ENCODE measurements at places on chromosomes 12 and 14.

- DNase-seq: no peak
Observed at GRCh38 chr12:130872179-130873096, 572 bp downstream of the RAN start.

- no peak for DNase-seq
Observed at GRCh38 chr12:131592972-131593371, 117.9 kb upstream of the SFSWAP start.

- no peak for DNase-seq
Observed at GRCh38 chr14:21104448-21105060, 3.7 kb downstream of the TMEM253 start.

- DNase-seq: no peak
Observed at GRCh38 chr12:54024581-54025305, 3.5 kb upstream of the HOXC6 start.

DNA sequence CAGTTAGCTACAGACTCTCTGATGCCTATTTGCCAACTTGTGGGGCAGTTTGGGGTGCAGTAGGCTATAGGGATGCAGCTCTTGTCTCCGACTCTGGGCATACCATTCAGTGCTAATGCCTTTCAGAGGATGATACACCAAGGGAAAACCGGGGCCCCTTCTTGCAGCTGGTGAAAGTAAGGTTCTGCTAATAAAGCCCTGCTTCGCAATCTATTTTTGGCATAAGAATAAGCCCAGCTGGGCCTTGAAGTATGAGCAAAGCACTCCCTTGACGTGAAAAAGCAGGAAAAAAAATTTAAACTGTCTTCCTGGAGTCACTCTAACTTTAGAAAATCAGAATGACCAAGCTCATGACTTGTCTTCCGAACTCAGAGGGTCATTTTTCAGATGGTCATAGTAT, 124.1 kb upstream of the RBM19 start:
- no peak for DNase-seq

DNA sequence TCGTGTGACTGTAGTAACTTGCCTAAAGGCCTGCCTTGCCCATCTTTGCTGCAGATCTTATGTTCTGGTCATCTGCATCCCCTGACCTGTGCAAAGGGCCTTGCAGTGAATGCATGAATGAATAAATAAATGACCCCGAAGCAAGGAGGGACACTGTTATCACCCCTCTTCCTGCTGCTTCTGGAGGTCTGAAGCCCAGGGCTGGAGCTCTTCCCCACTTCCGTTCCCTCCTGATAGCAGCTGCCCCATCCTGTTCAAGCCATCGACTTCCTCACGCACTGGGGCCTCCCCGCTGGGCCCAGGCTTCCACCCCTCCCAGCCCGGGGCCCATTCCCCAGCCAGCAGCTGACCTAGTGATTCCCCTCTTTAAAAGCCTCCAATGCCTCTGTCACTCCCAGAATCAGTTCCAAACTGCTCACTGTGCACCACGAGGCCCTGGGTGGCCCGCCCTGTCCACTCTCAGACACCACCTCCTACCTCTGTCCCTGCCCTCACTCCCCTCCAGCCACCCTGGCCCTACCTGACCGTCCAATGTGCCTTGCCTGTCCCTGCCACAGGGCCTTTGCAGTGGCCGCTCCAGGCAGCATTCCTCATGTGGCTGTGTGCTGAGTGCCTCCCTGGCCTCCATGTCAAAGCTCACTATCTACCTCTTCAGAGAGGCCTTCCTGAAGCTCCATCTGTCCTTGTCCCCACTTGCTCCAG, 78.6 kb downstream of the SCARB1 start:
- DNase-seq: no peak

DNA sequence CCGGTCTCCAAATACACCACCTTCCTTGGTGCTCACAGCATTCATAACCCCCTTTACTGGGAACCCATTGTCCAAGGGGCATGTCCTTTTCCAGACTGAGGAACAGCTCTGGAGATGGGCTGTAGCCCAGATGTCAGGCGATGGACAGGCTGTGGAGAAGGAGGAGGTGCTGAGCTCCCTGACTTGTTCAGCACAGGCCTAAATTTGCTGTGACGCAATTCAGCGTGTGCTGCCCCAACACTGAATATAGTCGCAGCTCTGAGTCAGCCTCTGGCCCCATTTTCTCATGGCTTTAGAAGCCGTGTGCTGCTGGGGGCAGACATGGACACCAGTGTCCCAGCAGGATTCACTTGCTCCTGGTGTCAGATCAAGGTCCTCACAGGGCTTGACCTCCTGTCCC, 269.1 kb downstream of the EMP1 start:
- no peak for DNase-seq

- DNase-seq: no peak
Observed at GRCh38 chr14:77369285-77369684, 7.6 kb downstream of the TMED8 start.

- no peak for DNase-seq
Observed at GRCh38 chr12:109436188-109436560, 40.9 kb downstream of the KCTD10 start.

GRCh38 chr12:77940567-77940966, 109.9 kb downstream of the NAV3 start:
- DNase-seq: no peak

GRCh38 chr12:19916196-19916753, 452.1 kb upstream of the PDE3A start:
- DNase-seq: no peak

GRCh38 chr12:77163074-77164038, 98.0 kb upstream of the E2F7 start:
- DNase-seq: no peak

DNA sequence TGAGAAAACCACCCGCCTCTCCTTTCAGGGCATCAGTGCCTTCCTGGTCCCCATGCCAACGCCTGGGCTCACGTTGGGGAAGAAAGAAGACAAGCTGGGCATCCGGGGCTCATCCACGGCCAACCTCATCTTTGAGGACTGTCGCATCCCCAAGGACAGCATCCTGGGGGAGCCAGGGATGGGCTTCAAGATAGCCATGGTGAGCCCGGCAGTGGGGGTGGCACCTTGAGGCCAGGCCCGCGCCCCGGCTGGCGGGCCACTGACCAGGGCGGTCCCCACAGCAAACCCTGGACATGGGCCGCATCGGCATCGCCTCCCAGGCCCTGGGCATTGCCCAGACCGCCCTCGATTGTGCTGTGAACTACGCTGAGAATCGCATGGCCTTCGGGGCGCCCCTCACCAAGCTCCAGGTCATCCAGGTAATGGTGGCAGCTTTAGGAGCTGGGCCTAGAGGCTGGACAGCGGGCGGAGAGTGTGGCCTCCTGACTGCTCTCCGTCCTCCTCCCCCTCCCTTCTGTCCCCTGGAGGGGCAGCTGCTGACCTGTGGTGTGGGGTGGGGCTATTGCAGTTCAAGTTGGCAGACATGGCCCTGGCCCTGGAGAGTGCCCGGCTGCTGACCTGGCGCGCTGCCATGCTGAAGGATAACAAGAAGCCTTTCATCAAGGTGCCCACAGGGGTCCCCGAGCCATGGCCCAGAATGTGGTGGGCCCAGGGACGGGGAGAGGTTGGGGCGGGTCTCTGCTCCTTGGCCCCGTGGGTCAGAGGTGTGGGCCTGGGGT, 12.8 kb downstream of the ACADS start:
- DNase-seq: no peak

DNA sequence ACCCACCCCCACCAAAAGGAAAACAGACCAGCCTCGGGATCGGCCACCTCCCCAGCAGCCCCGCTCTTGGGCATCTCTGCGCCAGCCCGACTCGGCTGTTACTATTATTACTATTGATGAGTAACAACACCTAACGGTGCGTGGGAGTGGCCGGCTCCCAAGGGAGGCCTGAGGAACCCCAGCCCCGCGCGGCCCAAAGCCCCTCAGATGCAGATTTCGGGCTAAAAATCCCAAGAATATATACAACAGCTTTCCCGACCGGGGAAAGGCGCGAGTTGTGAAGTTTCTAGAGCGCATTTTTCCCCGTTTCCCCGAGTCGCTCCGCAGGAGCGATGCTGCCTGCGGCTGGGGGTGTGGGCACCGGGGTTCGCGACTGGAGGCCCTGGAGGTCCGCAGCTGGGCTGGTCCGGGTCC, 565 bp downstream of the NT5DC3 start:
- DNase-seq: no peak

- DNase-seq: no peak
Observed at GRCh38 chr14:90453401-90453951, 56.6 kb downstream of the CALM1 start.

DNA sequence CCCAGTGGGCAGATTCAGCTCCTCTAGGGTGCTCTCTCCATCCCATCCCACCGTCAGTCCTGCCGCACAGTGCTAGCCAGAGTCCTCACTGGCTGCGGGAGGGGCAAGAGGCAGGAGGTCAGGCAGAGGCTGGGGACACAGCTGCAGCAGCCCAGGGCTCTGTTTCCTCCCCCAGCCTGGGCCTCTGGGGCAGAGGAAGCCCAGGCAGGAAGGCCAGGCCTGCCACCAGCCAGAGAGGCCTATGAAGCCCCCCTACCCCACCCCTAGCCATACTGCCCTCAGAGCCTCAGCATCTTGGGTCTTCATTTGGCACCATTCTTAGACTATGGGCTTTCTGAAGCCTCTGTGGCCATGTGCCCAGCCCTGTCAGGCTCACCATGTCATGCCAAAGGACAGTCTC, 3.4 kb downstream of the ACVRL1 start:
- no peak for DNase-seq

Measured in AG09319 (cell line).